IMR-90 (cell line): ENCODE measurements at places on chromosomes 3 and 15. TPM values are rescaled to one million over a fixed set of nuclear protein-coding genes. Genes with fewer than 3 reads are reported as not detected.

DNA sequence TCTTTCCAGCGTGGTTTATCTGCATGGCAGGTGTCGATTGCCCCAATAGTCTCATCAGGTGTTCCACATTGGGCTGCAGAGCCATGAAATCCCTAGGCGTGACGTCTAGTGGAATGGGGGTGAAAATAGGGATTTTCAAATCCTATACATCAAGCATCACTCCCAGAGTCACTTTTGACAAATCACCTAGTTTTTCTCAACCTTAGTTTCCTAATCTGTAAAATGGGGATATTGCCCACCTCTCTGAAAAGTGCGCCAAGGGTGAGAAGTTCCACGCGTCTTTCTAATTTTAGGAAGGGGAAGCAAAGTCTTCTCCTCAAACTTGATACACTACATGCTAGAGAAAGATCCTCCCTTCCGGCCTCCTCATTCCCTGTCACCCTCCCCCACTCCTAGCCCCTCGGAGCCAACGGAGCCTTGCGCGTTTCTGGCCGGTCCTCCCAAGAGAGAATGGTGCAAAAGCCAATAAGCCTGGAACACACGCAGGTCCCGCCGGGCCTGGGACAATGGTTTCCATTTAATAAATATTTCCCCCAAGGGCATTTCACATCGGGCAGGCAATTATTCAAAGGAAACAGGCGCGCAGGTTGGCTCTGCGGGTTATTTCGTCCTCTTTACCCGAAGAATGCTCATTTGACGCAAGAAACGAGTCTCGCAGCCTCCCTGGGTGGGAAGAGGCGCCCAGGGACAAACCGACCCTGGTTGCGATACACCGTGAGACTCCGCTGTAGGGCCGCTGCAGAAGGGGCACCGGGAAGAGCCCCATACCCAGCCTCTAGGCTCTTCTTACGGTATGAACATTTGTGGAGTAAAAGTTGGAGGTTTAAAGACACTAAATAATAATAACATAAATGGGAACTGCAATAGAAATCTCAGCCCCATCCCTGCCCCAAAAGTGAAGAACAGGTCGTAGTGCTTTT is 1.2 kb upstream of the SOX14 start:
- no peak overlapping the region for H3K27ac ChIP-seq
- H3K4me1 ChIP-seq = no peaks in the 10 kb centered on the region
- peaks cover 66% of the 10 kb centered on the region for H3K27me3 ChIP-seq
- no peak for DNase-seq
- no peaks in the 10 kb centered on the region for H3K36me3 ChIP-seq

ITIH3 gene
- total RNA-seq = 0.72 and 1.1 TPM in 2 replicates

SAXO2 gene
- total RNA-seq = 0.28 TPM in 1 of 2 replicates, not detected in the other

- H3K4me1 ChIP-seq = no peaks in the 10 kb centered on the region
- no peaks in the 10 kb centered on the region for H3K36me3 ChIP-seq
- H3K27ac ChIP-seq = no peak overlapping the region
- no peak overlapping the region for H3K4me3 ChIP-seq
- DNase-seq = no peak
- no peaks in the 10 kb centered on the region for H3K27me3 ChIP-seq
Measured at GRCh38 chr3:144501467-144501866, 529.8 kb downstream of the DIPK2A start.

DNA sequence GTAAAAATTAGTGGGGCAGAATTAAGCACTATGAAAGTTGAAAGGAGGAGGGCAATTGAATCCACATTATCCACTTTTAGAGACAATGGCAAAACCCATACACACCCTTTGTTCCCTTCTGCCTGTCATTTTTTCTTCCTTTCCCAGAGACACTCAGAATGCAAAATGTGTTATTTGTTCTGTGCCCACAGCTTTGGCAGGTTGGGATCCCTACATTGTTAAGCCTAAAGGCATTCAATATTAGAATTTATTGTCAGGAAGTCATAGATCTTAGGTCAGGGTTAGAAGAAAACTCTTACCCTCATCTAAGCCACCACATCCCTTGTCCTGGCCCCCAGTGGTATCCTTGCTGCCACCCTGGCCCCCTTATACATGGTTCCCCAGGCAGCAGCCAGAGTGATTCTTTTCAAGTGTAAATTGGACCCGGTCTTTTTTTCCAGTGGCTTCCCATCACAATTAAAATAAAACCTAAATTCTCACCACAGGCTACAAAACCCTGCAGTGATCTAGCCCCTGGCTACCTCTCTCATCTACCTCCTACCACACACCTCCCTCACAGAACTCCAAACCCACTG is 470.1 kb upstream of the ATP11B start:
- DNase-seq = no peak
- H3K27me3 ChIP-seq = no peaks in the 10 kb centered on the region
- no peaks in the 10 kb centered on the region for H3K4me1 ChIP-seq
- H3K27ac ChIP-seq = no peak overlapping the region
- H3K4me3 ChIP-seq = no peak overlapping the region

DNA sequence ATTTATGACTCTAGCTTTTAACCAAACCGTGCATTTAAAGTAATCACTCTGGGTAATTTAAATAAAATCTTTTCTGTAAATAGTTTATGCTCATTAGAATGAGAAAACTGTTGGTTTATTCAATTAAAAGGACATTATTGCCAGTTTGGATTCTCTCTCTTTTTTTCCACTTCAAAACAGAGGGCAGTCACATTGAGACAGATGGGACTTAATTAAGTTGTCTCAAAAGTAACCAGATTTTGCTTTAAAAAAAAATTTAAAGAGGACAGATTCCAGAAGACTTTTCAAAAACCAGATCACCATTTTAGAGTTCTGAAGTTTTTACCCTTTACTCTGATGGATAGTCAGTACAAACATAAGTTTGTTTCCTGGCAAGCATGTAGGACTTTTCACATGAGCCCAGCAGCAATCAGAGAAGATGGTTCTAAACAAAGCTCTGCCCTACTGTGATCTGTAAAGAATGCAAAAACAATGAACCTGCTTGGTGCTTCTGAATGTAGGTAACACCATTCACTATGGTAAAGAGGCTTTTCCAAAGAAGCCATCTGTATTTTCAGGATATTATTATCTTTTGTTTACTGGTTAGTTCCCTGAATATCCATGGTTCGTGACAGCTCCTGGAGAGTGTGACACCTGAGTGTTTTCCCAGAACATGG is 136.2 kb downstream of the LRTM1 start:
- H3K36me3 ChIP-seq = no peaks in the 10 kb centered on the region
- DNase-seq = no peak
- H3K27ac ChIP-seq = no peak overlapping the region
- no peak overlapping the region for H3K4me3 ChIP-seq
- H3K4me1 ChIP-seq = no peaks in the 10 kb centered on the region

CCDC39 gene
- not detected in 2 replicates for total RNA-seq

GRCh38 chr3:115638991-115639390 is 15.7 kb downstream of the GAP43 start:
- H3K27ac ChIP-seq = no peak overlapping the region
- no peaks in the 10 kb centered on the region for H3K27me3 ChIP-seq
- H3K4me3 ChIP-seq = no peak overlapping the region
- no peaks in the 10 kb centered on the region for H3K36me3 ChIP-seq
- no peaks in the 10 kb centered on the region for H3K4me1 ChIP-seq
- DNase-seq = no peak

LTF gene
- not detected in 2 replicates for total RNA-seq

ALDH1A2 gene
- total RNA-seq = not detected in 2 replicates

DNA sequence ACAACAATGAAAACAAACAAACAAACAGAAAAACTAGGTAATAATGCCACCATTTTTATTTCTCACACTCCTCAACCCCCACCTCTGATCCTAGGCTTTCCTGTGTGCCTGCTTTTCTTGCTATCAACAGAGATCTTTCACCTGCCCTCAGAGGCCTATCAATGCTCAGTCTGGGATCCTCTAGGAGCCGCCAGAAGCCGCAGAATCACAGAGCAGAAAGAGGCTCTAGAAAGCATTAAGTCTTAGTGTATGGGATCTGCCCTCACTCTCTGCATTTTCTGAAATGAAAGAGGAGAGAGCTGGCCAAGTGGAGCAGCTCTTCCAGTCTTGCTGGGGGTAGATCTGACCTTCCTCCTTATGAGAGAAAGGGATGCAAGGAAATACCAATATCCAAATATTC is 306.8 kb downstream of the TUSC7 start:
- H3K36me3 ChIP-seq = no peaks in the 10 kb centered on the region
- no peak overlapping the region for H3K4me3 ChIP-seq
- no peaks in the 10 kb centered on the region for H3K27me3 ChIP-seq
- H3K4me1 ChIP-seq = no peaks in the 10 kb centered on the region
- no peak for DNase-seq

EPHA3 gene
- total RNA-seq = 0.18 and 0.28 TPM in 2 replicates
